ENCODE measurements at places on chromosomes 6 and 20.

DNA sequence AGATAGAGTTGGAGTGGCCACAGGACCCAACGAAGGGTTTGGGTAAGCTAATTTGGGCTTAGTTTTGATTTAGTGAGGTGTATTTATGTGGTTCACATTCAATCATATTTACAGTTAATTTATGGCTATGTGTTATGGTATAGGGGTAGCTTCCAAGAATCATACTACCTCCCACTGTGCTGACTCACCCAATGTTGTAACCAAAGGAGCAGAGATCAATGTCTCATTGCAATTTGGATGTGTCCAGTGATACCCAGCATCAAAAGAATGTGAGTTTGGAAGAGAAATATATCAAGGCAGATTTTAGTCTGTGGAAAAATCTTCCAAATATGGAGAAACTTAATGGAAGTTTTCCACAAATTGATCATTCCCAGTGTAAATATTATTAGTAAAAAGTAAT, 25.3 kb upstream of the SMIM8 start:
- DNase-seq = no peak

GRCh38 chr20:63682384-63683139, 13.9 kb upstream of the TNFRSF6B start:
- peak; percentile 97 for DNase-seq

- DNase-seq = no peak
Measured at GRCh38 chr6:31663961-31664789, 622 bp downstream of the GPANK1 start.

- DNase-seq = no peak
Measured at GRCh38 chr20:44367746-44368145, 12.2 kb downstream of the HNF4A start.

GRCh38 chr6:133568970-133569889, 319.7 kb upstream of the TCF21 start:
- DNase-seq = peak; percentile 87

GRCh38 chr20:33812152-33812849, 1.2 kb downstream of the CHMP4B start:
- DNase-seq = no peak

GRCh38 chr6:25750906-25751305, 3.6 kb upstream of the SLC17A4 start:
- DNase-seq = no peak

GRCh38 chr20:39778431-39778830, 816.3 kb downstream of the DHX35 start:
- DNase-seq = no peak

DNA sequence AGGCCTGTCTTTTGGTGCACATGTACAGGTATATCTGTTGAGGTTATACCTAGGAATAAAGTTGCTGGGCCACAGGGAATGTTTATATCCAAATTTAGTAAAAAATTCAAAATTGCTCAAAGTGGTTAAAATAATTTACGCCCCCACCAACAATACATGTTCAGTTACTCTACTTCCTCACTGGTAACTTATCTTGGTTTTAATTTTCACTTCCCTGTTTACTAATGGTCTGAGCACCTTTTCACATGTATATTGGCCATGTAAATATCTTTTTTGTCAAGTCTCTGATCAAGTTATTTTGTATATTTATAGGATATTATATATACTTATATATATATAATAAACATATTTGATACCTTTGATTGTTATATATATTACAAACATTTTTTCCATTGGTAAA, 9.7 kb downstream of the PDE7B start:
- no peak for DNase-seq

DNA sequence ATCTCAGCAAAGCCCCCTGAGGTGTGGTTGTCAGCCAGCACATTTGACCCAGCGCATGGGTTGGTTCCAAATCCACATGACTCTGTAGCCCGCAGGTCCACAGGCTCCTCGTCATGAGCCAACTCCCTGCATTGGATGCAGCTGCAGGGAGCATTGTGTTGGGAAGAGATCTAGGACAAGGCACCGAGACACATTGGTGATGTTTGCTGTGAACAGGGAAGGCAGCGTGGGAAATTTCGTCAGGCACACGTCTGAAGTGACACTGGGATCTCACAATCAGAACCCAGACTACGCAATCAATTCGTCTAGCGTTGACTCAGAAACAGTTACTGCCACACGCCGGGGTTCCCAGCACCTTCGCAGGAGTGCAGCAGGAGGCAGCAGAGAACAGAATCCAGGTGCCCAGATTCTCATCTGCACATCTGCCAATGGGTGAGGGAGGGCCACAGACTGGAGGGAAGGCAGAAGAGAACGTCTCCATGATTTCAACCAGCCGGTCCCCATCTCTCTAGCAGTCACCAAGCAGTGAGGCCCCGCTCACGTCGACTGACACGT, 177.0 kb downstream of the TTLL2 start:
- peak; percentile 33 for DNase-seq

All from HCT116 (cell line).